ENCODE measurements at places on chromosomes 11 and 22.

- DNase-seq: no peak
Measured at GRCh38 chr22:21070690-21071615, 25.2 kb downstream of the LRRC74B start.

DNA sequence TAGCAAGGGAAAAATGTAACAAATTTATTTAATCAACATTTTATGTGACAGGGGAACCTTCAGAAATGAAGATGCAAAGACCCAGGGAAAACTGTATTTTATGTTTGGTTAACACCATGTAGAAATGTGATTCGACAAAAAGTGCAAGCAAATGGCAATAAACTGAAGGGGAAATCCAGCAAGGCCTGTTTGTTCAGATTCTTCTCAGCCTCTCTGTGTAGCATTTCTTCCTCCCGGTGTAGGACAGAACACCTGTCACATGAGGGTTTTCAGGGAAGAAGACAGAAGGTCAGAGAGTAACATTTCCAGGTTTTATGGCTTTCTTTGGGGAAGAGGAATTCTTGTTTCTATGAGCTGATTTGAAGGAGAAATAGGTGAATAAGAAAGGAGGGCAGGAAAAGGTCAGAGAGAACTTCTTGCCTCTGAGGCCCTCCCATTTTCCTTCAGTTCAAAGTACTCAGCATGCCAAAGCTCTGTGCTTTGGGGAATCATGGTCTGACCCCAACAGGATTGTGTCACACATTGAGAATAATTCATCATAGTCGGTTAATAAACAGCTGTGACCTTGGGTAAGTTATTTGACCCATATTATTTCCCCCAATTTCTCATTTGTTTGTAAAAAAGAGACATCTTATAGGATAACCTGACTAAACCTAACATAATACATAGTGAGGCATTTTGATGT lies 45.5 kb upstream of the ME3 start:
- DNase-seq: no peak

DNA sequence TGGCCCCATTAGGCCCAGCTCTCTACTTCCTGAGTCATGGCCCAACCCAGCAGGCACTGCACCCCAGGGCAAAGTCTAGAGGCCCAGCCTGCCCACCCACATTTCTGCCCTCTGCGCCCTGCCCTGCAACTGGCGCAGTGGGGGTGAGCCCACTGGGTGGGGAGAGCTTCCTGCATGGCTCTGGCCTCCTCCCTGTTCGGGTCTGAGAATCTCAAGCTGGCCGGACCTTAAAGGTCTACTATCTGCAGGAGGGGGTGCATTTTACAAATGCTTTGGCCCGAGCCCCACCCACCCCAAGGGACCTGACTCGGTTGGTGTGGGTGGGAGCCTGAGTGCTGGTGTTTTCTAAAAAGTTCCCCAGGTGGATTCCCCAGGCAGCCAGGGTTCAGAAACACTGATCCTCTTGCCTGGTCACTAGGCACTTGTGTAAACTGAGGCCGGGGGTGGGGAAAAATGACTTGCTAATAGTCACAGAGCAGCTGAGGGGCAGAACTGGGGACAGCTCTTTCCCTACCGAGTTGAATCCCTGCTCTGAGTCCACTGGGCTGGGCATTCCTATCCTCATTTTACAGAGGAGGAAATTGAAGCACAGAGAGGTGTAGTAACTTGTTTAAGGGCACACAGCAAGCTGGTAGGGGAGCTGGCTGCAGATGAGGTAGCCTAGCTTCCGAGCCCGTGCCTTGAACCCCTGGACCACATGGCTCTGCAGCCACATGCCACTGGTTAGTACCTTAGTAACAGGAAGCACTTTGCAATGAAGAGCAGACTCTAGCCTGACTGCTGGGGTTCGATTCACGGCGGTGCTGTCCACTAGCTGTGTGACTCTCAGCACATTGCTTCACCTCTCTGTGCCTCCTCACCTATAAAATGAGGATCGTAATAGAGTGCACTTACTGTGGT lies 36.3 kb downstream of the CD82 start:
- no peak for DNase-seq

DNA sequence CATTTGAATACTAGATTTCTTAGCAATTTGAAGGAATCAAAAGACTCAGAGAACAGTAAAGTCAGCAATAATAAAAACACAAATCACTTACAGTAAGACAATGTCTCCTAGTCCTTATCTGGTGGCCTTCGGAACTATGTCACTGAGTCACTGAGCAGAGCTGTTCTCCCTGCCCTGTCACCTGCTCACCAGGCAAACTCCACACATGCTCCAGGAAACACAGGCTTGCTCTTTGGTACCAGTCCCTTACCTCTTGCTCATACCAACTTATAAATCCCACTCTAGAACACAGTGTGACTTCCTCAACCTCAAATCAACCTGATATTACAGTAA lies 81.1 kb upstream of the CHRM4 start:
- DNase-seq: no peak

- no peak for DNase-seq
Measured at GRCh38 chr22:49299821-49300231, 527.8 kb downstream of the BRD1 start.

GRCh38 chr11:16846305-16846704 lies 107.9 kb downstream of the C11orf58 start:
- DNase-seq: no peak

GRCh38 chr22:37190262-37190780 lies 2.3 kb upstream of the C1QTNF6 start:
- DNase-seq: no peak

DNA sequence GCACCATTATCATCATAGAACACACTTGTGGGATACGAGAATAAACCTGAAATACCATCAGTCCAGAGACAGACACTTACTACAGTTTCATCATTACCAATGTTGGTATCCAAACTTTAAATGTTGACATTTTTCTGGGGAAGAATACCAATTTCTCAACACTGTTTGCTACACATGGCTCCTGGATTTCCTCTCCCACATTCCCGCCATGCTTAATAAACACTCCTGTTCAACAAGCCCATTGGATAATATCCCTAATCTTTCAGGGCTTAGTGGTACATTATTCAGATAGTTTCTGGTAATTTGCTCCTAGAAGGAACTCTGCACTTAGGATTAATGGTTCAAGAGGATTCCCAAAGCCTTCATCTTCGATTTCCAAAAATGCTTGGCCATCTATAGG lies 48.2 kb downstream of the CSF2RB start:
- no peak for DNase-seq

DNA sequence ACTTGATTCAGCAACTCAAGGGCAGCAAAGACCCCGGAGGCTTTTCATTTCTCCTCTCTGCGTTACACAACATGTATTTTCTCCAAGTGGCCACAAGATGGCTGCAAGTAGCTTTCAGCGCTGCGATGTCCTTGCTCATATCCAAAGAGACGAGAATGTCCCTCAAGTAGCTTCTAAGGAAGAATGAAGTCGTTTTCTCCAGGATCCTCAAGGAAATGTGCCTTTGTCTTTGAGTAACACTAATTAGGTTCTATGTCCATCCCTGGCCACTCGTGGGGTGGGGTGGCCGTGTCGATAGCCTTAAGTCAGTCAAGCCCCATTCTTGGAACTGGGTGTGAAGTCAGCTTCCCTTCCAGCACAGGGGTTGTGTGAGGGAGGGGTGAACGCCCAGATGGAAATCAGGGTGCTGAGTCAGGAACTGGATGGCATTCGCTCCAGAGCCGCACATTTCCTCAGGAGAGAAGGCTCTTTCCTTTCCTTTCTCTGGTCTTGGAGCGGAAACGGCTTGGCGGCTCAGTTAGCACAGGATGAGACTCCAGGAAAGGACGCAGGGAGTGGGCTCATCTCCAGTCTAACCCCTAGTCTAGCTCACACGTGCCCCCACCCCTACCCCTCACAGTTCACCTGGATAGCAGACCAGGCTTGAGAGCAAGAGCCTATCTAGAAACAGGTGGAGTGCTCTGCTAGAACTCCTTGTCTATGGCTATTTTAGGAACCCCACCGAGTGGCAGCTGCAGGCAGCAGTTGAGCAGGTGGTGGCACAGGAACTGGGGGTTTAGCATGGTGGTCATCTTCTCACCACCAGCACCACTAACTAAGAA lies 44.3 kb downstream of the NNMT start:
- DNase-seq: peak; percentile 45

DNA sequence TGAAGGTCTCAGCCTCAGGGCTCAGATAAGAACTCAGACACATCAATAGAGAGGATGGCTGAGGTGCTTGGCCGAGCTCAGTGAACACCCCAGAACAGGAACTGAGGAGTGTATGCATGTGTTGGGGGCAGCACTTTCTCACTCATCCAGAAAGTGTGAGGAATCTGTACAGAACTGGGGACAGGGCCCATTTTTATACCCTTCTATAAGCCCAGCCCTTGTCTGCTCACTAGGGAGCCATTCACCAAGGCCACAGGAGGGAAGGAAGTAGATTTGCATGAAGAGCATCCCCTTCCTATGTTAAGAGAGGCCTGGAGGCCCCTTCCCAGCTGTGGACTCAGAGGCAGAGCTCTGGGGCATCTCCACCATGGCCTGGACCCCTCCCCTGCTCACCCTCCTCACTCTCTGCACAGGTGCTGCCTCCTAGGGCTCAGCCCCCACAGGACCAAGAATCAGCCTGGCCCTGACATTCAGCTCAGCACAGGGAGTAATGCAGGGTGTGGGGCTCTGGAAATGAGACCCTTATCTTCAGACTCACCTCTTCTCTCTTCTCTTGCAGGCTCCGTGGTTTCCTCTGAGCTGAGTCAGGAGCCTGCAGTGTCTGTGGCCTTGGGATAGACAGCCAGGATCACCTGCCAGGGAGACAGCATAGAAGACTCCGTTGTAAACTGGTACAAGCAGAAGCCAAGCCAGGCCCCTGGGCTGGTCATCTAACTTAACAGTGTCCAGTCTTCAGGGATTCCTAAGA lies 39.9 kb upstream of the GGTLC2 start:
- DNase-seq: no peak

DNA sequence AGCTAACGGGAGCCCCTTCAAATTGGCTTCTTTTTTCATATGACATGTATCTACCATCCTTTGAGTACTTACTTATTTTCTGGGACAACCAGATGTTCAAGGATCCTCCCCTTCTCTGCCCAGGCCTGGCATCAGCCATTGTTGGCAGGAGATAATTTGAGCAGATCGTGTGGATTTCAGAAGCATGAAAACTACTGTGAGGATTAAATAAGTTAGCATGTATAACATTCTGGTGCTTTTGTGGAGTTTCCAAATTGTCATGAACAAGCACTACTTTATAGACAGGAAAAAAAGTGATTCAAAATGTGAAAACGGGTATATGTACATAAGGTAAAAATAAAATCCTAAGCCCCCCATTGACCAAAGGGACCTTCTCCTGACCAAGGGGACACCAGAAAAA lies 2.1 kb upstream of the NADSYN1 start:
- DNase-seq: no peak

- no peak for DNase-seq
Measured at GRCh38 chr11:1022411-1022810, 14.1 kb downstream of the MUC6 start.

- no peak for DNase-seq
Measured at GRCh38 chr11:116931206-116931953, 94.0 kb upstream of the APOA1 start.
